ENCODE measurements at places on chromosomes 4 and X. TPM values are rescaled to one million over a fixed set of nuclear protein-coding genes. Genes with fewer than 3 reads are reported as not detected.

GRCh38 chr4:8525383-8526120, 54.6 kb upstream of the GPR78 start:
- no peak for DNase-seq

The NOX1 gene
- not detected for total RNA-seq

The GLOD5 gene
- not detected for total RNA-seq

The SUPT20HL1 gene
- total RNA-seq: not detected

The UCHL1 gene
- total RNA-seq: 32.9 TPM
